GM19239 (cell line): ENCODE measurements at places on chromosomes 13 and 19.

- no peak for DNase-seq
Observed at GRCh38 chr13:32125751-32126150, 94.2 kb downstream of the FRY start.

- DNase-seq: no peak
Observed at GRCh38 chr13:50226515-50227155, 211.4 kb downstream of the KCNRG start.

DNA sequence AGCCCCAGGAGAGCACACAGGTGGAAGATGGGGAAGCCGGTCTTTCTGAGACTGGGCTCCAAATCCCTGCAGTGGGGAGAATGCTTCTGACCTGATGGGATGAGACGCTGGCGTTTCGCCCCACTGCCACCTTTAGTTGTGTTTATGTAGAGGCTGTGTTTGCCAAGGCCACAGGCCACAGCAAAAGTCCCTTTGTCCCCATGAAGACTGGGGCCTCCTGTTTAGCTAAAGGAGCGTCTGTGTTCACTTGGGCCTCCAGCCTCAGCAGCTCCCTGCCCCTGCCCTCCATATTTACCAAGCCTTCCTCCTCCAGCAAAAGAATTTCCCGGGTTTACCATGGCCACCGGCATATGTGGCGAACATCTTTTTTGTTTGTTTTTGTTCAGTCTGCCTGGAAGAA is 10.4 kb upstream of the KLK14 start:
- no peak for DNase-seq

DNA sequence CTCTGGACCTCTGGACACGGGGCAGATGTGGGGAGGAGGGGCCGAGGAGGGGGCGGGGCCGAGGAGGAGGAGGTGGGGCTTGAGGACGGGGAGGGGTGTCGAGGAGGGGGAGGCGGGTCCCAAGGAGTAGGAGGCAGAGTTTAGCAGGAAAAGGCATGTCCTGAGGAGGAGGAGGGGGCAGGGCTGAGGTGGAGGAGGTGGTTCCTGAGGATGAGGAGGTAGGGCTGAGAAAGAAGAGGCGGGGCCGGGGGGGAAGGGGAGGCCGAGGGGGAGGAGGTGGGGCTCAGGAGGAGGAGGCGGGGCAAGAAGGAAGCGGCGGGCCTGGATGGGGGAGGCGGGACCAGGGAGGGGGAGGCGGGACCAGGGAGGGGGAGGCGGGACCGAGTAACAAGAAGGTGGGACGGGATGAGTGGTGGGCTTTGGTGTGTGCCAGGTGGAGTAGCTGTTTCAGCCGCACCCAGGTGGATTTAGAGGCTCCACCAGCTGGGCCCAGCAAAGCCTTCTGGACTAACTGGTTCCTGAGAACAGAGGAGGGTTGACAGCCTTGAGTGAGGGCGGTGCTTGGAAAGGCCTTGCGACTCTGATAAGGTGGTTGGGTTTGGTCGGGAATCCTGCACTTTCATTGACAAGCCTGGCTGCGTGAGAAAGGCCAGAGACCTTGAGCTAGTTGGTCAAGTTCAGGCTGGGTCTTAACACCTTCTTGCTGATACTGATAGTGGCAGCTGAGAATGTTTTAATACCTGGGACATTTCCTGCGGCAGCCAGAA is 7.7 kb downstream of the TECR start:
- DNase-seq: no peak

- no peak for DNase-seq
Observed at GRCh38 chr19:12922959-12923358, 3.9 kb upstream of the SYCE2 start.

DNA sequence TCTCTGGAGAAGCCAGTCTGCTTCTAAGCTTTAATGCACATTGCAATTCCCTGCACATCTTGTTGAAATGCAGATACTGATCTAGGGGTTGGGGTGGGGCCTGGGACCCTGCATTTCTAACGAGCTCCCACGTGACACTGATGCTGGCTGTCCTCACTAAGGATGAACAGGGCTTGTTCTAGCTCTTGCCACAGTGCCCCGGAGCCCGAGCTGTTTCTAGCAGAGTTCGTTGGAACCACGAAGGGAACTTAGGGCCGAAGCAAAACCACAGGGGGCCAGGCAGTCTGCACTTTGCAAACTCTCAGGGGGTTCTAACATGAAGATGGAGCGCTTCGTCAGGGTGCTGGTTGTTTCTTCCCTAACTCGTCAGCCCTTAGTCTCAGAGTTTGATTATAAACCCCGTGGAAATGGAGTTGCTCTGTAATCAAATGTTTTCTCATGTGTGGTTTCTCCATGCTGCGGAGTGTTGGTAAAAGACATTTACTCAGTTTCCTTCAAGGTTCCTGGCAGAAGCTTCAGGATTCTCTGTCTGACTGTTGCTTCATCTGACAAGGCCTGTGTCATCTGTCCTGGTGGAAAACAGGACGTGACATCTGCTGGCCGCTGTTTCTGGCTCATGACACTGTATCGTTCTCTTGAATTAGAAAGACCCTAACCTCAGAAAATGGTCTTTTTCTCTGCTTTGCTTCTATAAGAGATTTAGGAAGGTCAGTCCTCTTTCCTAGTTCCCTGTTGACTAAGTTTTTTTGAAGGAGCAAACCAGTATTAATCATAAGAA is 221.5 kb downstream of the TEX29 start:
- DNase-seq: no peak

- DNase-seq: no peak
Observed at GRCh38 chr19:15456871-15457700, 7.3 kb downstream of the RASAL3 start.

DNA sequence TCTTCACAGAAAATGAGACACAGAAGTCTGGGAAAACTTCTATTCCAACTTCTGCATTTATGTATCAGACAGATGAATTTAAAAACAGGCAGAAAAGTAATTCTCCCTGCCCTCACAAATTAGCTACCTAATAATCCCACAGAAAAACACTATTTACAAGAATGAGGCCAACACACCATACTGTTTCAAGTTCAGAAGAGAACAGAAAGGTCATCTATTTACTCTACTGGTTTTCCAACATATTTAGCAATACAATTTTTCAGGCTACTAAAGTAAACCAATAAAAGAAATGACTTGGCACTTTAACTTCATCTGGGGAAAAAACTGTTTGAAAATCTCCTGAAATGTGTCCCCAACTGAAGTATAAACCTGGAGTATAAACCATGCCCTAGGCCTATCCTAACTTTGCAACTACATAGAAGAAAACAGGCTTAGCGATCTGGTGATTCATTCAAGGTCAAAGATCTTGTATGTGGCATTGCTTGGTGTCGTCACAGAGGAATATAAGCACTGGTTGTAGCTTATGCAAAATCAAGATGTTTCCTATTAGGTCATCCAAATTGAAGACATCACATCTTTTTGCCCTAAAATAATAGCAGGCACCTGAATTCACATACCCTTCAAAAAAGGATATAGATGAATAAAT is 20.1 kb upstream of the EBPL start:
- no peak for DNase-seq

DNA sequence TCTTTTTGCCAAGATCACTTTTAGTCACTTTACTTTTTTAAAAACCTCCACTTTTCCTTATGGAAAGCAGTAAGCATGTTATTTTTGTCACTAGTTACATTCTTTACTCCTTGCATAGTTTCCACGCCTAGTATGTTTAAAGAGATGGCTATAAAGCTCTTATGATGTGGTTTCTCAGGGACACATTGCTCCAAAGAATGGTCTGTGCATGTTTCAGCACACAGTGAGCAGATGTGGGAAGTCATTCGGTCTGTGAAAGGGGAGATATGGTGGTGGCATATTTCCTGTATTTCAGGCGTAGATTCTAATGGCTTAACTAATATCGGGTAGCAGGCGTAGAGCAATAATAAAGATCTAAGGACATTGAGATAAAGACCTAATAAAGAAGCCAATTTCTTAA is 180.7 kb downstream of the SLITRK6 start:
- no peak for DNase-seq

- no peak for DNase-seq
Observed at GRCh38 chr13:40149611-40150274, 494.3 kb downstream of the COG6 start.

GRCh38 chr19:47765523-47766358 is 12.8 kb upstream of the SELENOW start:
- no peak for DNase-seq

DNA sequence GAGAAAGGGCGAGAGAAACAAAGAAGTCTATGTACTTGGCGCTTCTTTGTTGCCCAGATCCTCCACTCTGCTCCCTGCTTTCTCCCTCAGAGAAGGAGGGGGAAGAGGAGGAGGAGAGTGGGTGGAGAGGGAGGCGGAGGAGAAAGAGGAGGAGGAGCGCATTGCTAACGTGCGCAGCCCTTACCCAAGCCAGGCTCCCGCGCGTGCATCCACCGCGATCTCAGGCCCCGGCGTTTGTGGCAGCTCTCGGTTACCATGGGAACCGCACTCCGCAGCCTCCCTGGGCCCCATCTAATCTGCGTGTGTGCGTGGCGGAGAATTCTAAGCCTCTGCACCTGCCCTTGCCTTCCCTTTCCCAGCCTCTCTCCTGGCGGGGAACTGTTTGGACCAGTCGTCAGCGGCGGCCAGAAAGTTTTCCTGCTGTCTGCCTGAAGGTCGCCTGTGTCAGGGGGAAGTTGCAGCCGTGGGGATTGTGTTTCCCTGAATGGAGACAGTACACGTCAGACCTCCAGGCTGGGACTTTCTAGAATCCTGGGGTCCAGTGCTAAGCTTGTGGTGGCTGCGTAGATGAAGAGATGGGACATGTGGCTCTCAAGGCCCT is at the start of gene ERICH6B:
ERICH6B (minus strand) TSS at position 239 of the 601 bp plus-strand sequence. CDS start 18,734 bp downstream, outside the sequence.
- no peak for DNase-seq

DNA sequence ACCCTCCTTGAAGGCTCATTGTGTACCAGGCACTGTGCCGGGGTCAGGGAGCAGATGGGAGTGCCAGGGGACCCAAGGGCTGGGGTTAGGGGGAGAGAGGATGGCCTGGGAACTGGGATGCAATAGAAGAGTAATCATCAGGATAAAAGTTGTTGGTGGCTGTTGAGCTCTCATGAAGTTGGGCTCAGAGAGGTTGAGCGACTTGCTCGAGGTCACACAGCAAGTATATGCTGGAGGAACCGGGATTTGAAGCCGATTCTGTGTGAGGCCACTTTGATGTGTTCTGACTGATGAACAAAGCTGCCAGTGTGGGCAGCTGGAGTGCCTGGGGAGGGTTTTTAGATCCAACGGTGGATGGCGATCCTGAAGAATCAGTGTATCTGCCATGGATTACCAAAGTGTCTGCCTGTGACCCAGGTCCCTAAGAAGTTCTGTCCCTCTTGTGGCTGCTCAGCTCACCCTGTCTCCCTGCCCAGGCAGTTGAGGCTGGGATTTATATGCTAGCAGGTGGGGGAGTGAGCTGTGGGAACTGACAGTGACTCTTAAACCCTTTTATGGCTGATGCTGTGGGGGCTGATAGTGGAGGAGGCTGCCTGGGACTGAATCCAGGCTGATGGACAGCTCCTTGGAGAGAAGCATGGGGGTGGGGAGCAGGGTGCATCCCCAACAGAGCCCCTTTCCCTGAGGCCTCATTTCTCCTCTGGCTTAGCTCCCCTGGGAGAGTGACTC is 8.3 kb downstream of the ARHGEF18 start:
- DNase-seq: no peak

DNA sequence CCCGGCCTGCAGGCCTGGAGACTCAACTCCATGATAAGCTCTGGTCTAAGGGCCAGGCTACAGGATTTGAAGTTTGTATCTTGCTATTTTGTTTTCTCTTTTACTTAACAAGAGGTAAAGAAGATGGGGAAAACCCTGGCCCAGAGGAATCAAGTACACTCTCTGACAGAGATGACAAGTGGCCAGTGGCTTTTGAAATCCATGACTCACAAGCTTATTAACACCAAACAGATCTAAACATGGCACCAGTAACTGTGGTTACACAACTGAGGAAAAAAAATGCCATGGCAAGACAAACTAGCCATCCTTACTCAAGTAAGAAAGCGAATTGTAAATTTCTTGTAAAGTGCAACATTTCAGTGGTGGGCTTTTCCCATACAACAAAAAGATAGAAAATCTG is 72.6 kb upstream of the SERTM1 start:
- no peak for DNase-seq

DNA sequence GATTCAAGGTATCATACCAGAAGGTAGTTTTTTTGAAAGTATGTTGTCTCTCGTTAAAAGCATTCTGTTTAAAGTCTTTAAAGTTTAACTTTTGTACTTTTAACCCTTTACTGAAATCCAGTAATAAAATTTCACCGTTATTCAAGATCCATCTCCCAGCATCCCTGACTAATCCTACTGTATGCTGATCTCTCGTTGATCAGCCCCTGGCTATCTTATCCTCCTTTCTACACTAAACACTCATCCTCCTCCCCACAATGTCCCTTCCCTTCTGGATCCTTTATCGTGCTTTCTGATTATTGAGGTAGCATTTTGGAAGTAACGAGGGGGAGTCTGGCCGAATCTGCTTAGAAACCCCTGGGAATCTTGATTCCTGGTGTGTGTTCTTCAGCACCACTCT is 1.3 kb downstream of the TPP2 start:
- DNase-seq: no peak

DNA sequence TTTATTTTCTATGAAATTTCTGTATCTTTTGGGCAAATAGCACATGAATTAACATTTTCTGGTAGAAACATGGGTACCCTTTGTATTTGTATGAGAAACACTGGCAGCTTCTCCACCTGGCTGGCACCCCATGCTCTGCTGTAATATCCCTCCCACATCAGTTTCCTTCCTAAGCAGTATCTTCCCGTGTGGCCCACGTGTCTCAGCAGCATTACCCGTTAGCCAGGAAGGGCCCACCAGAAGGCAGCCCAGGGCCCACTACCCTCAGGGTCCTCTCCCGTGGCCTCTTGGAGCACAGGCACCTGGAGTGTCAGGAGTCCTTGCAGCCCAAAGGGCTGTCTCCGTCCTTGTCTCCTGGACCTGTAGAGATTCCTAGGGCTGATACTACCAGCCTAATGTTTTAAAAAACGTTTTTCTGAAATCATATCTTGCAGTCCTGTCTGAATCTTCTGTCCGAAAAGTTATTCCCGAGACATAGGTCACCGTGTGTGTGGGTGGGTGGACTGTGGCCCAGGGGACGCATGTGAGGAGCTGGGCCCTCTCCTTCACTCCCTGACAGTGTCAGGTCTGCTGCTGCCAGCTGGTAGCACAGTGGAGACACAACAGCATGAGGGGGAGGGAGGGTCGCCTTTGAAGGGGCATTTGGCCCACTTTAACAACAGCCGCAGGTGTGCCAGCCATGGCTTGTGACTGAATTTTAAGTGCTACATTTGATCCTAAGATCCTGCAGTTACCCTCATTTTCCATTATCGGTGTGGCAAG is 22.0 kb upstream of the TEX29 start:
- DNase-seq: no peak

DNA sequence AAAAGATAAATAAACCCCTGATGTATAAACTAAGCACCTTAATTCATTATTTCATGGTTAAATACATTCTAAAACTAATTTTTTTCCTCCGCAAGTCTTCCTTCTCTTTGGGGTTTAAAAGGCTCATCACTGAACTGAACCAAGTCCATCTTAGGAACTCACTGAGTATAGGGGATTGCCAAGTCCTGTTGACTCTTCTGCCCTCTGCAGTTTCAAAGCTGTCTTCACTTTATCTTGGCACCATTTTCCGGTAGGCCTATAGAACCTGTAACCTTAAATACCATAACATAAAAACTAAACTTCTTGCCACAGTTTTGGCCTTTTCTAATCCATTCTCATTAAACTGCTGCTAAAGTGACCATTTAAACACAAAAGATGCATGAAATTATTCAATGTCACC is 66.5 kb upstream of the USPL1 start:
- DNase-seq: peak; percentile 17
